Endothelial cell of umbilical vein (primary cell): ENCODE measurements at places on chromosomes 7 and 10. TPM values are rescaled to one million over a fixed set of nuclear protein-coding genes. Genes with fewer than 3 reads are reported as not detected.
A peak's percentile ranks its signal among the peaks of the same experiment; 100 is the strongest.

GRCh38 chr7:134196439-134196838 lies 69.3 kb downstream of the LRGUK start:
- H3K36me3 ChIP-seq: no peaks in the 10 kb centered on the region
- peaks cover 8% of the 10 kb centered on the region for H3K27me3 ChIP-seq
- H3K27ac ChIP-seq: no peak overlapping the region

GRCh38 chr7:47942132-47942531 lies 6.1 kb downstream of the PKD1L1 start:
- H3K27ac ChIP-seq: peak overlapping the region; percentile 94
- no peak overlapping the region for H3K4me3 ChIP-seq
- H3K27me3 ChIP-seq: no peaks in the 10 kb centered on the region
- no peak for DNase-seq

DNA sequence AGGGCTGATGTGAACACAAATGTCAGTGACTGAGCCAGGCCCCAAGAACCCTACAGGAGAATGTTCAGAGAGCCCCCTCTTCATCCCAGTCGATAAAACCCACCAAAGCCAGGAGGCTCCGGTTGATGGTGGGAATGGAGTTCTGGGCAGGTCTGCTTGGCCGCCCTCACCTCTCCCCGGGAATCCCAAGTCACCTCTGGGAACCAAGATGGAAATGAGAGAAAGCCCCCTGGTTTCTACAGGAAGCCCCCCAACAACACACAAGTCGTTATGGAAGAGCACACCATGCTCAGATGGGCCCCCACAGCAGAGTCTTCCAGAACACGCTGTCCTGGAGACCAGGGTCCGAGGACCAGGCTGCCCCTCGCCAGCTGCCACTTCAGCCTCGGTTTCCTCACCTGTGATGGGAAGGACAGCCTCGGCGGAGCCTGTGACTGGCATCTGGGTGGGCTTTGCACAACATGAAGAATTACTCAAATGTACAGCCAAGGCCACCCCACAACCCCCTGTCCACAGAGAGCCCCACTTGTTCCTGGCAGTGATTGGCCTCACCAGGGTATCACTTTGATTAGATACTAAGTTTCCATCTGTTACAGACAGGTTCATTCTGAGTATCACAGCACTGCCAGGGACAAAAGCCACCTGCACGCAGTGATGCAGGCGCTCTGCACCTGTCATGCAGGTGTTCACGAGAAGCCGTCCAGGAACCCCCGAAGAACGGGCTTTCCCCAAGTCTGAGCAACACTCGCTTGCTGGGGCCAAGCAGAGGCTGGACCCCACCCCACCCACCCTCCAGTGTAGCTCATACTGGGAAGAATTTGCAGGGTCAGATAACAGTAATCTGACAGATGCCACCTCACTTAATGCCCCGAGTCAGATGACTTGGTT lies 57.6 kb downstream of the MKI67 start:
- H3K4me3 ChIP-seq: no peak overlapping the region
- no peaks in the 10 kb centered on the region for H3K27me3 ChIP-seq

GRCh38 chr7:55235115-55235514 lies 130.0 kb upstream of the LANCL2 start:
- no peak for DNase-seq
- H3K27me3 ChIP-seq: peaks cover 27% of the 10 kb centered on the region
- no peaks in the 10 kb centered on the region for H3K36me3 ChIP-seq
- H3K4me3 ChIP-seq: no peak overlapping the region
- no peaks in the 10 kb centered on the region for H3K4me1 ChIP-seq

DNA sequence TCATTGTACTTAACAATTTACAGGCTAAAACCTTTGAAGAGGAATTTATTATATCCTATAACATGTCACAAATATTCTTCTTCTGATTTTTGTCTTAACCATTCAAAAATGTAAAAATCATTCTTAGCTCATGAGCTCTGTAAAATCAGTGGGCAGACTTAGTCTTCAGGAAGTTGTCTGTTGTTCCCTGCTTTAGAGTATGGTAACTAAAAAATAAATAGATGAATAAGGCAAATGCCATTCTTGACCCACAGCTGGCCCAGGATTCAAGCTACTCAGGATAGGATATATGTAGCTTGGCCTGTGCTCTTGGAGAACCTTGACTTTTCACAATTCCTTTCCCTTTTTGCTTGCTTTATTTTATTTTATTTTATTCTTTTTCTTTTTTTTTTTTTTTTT lies 51.5 kb downstream of the LRRC4 start:
- H3K36me3 ChIP-seq: no peaks in the 10 kb centered on the region
- no peaks in the 10 kb centered on the region for H3K27me3 ChIP-seq
- no peak overlapping the region for H3K27ac ChIP-seq
- no peak overlapping the region for H3K4me3 ChIP-seq

DNA sequence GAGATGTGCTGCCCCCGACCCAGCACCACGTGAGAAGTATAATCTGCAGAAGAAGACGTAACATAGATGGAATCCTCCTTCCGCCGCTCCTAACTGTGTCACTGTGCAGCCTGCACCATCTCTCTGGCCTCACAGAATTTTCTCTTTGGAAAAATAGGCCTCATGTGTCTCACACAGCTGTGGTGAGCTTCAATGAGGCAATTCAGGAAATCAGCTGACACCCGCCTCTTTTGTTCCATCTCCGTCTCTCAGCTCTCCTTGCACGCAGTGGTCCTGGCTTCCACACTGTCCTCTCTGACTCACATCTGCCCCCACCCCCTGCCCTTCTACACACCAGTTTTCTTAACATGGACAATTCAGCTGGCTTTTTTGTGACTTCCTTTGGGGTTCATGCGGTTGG lies 7.2 kb downstream of the C10orf90 start:
- H3K36me3 ChIP-seq: no peaks in the 10 kb centered on the region
- no peak overlapping the region for H3K27ac ChIP-seq
- DNase-seq: no peak
- no peaks in the 10 kb centered on the region for H3K27me3 ChIP-seq

DNA sequence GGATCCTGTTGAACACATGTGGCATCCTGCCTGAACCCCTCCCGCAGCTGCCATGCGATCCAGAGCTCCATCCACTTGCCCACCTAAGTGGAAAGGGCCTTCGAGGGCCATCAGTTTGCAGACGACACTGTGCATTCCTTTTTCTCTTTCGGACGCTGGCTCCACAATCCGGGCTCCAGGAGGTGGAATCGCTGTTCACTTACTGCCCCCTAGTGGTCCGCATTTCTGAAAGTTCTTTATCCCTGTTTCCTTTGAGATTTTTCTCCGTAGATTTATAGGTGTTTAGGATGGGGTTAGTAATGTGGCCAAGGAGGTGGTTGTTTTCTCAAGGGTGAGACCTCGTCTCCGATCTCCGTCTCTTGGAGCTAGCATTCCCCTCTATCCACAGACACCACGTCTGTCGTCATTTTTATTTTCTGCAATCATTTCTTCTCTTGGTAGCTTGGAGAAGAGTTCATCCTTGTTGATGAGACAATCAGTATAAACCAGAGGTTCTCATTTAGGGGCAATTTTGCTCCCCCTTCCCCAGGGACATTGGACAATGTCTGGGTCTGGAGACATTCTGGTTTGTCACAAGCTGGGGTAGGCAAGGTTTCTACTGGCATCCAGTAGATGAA lies 204.6 kb downstream of the ARHGAP21 start:
- DNase-seq: peak; percentile 50
- no peaks in the 10 kb centered on the region for H3K4me1 ChIP-seq
- H3K27me3 ChIP-seq: no peaks in the 10 kb centered on the region
- no peak overlapping the region for H3K27ac ChIP-seq
- H3K36me3 ChIP-seq: no peaks in the 10 kb centered on the region
- H3K4me3 ChIP-seq: no peak overlapping the region

- H3K4me3 ChIP-seq: peak overlapping the region; percentile 8
- H3K4me1 ChIP-seq: peaks cover 15% of the 10 kb centered on the region
- no peak overlapping the region for H3K27ac ChIP-seq
- DNase-seq: peak; percentile 70
- H3K36me3 ChIP-seq: no peaks in the 10 kb centered on the region
These were observed 78.7 kb upstream of the C1GALT1 start for GRCh38 chr7:7103343-7104313.

GRCh38 chr7:69982197-69982596 lies 383.9 kb downstream of the AUTS2 start:
- H3K4me1 ChIP-seq: no peaks in the 10 kb centered on the region
- no peaks in the 10 kb centered on the region for H3K27me3 ChIP-seq
- no peak for DNase-seq
- H3K4me3 ChIP-seq: no peak overlapping the region

DNA sequence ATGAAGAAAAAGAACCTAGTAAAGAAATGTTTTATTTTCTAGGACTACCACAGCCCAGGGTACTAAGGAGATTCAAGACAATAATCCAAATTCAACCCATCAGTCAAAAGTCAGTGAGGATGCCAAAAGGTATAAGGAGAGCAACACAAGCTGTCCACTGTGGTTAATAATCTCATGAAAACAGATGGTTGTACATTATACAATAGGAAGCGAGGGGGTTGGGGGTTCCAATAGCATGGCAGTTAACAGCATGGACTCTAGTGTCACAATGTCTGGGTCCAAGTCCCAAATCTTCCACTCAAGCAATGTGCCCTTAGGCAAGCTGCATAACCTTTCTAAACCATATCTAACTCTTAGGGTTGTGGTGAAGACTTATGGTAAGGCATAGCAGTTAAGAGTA lies 35.1 kb downstream of the BRAF start:
- H3K27me3 ChIP-seq: no peaks in the 10 kb centered on the region
- H3K36me3 ChIP-seq: no peaks in the 10 kb centered on the region
- no peak overlapping the region for H3K27ac ChIP-seq

GRCh38 chr10:89369156-89370105 lies 8.4 kb upstream of the IFIT1B start:
- DNase-seq: peak; percentile 61
- no peak overlapping the region for H3K27ac ChIP-seq
- H3K27me3 ChIP-seq: peaks cover 8% of the 10 kb centered on the region
- no peaks in the 10 kb centered on the region for H3K36me3 ChIP-seq
- H3K4me1 ChIP-seq: peaks cover 6% of the 10 kb centered on the region
- H3K4me3 ChIP-seq: no peak overlapping the region

GRCh38 chr7:43385856-43386255 lies 197.1 kb upstream of the STK17A start:
- H3K4me1 ChIP-seq: no peaks in the 10 kb centered on the region
- H3K4me3 ChIP-seq: no peak overlapping the region
- no peak overlapping the region for H3K27ac ChIP-seq
- H3K36me3 ChIP-seq: no peaks in the 10 kb centered on the region

DNA sequence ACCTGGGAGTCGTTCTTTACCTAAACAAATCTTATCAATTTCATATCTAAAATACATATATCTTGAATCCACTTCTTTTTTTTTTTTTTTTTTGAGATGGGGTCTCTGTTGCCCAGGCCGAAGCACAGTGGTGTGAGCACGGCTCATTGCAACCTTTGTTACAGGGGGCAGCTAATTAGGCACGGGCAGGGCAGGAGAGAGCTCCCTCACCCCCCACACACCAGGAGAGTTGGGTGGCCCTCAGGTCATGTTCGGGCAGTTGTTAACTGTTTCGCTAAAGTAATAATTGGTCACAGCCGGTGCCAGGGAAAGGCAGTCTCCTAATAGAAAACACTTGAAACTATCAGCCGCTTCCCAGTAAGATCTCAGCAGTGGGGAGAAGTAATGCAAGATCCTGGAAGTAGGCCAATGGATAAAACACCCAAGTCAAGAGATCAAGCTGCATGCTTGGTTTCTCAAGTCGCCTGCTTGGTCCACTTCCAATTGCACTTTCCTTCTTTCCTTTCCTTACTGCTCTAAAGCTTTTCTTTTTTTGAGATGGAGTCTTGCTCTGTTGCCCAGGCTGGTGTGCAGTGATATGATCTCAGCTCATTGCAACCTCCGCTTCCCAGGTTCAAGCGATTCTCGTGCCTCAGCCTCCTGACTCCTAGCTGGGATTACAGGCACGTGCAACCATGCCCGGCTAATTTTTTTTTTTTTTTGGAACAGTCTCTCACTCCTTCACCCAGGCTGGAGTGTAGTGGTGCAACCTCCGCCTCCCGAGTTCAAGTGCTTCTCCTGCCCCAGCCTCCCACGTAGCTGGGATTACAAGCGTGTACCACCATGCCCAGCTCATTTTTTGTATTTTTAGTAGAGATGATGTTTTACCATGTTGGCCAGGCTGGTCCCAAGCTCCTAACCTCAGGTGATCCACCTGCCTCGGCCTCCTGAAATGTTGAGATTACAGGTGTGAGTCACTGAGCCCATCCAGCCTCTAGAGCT lies 21.3 kb upstream of the EFCAB10 start:
- no peaks in the 10 kb centered on the region for H3K36me3 ChIP-seq
- H3K27ac ChIP-seq: no peak overlapping the region
- H3K27me3 ChIP-seq: no peaks in the 10 kb centered on the region

DNA sequence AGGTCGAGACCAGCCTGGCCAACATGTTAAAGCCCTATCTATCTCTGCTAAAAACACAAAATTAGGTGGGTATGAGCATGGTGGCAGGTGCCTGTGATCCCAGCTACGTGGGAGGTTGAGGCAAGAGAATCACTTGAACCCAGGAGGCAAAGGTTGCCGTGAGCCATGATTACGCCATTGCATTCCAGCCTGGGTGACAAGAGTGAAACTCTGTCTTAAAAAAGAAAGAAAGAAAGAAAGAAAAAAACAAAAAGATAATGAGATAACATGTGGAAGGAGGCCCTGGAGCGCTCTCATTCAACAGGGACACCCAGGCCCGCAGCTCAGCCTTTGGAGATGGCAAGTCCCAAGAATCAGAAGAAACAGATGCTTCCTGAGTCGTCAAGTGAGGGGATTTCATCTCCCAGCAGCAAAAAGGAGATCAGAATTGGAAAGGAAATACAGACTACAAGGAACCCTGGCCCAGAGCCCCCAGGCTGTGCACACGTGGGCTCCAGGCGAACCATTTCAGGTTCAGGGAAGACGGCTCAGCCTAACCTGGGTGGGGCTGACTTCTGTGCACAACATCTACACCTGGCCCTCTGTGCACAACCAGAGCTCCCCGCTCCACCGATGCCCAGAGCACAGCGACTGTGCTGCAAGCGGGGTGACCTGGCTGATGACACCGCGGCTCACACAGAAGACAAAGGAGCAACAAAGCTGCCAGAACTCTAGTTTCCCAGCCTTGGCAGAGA lies 33.3 kb downstream of the GNA12 start:
- no peaks in the 10 kb centered on the region for H3K4me1 ChIP-seq
- H3K27me3 ChIP-seq: no peaks in the 10 kb centered on the region
- no peaks in the 10 kb centered on the region for H3K36me3 ChIP-seq
- no peak overlapping the region for H3K4me3 ChIP-seq
- H3K27ac ChIP-seq: no peak overlapping the region

DNA sequence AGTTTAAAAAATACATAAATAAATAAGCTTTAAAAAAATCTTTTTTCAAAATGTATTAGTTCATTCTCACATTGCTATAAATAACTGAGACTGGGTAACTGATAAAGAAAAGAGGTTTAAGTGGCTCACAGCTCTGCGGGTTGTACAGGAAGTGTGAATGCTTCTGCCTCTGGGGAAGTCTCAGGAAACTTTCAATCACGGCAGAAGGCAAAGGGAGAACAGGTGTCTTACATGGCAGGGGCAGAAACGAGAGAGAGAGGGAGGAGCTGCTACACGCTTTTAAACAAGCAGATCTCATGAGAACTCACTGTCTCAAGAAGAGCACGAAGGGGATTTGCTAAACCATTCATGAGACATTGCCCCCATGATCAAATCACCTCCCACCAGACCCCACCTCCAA lies 114.6 kb downstream of the DNAJC1 start:
- no peaks in the 10 kb centered on the region for H3K4me1 ChIP-seq
- no peak overlapping the region for H3K4me3 ChIP-seq
- DNase-seq: no peak
- no peaks in the 10 kb centered on the region for H3K27me3 ChIP-seq

The SRGN gene
- 331 and 384 TPM in 2 replicates for polyA plus RNA-seq

The SCRN1 gene
- 47.3 and 57.0 TPM in 2 replicates for polyA plus RNA-seq

The ITIH5 gene
- 0.05 TPM in 1 of 2 replicates, not detected in the other for polyA plus RNA-seq

The NCAPG2 gene
- 15.5 and 19.2 TPM in 2 replicates for polyA plus RNA-seq

The SAMD9L gene
- 1.9 and 2.7 TPM in 2 replicates for polyA plus RNA-seq

The PKD1L1 gene
- 4.1 and 7.9 TPM in 2 replicates for polyA plus RNA-seq

The SPDYE16 gene
- polyA plus RNA-seq: 0.03 and 0.24 TPM in 2 replicates

The IGFBP1 gene
- polyA plus RNA-seq: 0.56 and 0.57 TPM in 2 replicates
